ENCODE measurements at places on chromosomes 2 and 18.

DNA sequence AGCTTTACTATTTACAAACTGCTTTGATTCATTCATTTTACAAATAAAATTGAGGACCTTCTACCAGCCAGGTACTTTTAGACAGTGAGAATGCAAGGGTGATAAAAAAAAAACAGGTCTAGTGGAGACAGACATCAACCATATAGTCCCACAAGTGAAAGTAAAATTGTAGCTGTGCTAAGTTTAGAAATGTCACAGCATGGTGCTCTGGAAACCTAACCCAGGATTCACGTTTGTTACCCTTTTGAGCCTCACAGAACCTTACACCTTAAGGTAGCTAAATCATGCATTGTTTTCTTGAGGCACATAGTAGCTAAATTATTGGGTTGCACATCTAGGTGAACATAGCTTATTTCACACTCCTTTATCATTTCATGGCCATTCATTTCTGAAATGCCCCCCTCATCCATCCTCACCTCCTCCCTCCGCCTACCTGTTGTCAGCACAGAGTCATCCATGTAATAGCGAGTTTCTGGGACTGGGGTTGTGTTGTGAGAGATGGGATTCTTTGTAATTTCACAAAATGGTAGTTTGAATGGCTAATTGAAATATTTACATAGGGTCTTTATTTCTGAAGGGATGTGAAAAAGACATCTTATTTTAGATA lies 7.1 kb downstream of the MTA3 start:
- no peak for DNase-seq

- DNase-seq, result peak; percentile 20
Observed at GRCh38 chr2:111705711-111706336, 178.2 kb downstream of the ANAPC1 start.

DNA sequence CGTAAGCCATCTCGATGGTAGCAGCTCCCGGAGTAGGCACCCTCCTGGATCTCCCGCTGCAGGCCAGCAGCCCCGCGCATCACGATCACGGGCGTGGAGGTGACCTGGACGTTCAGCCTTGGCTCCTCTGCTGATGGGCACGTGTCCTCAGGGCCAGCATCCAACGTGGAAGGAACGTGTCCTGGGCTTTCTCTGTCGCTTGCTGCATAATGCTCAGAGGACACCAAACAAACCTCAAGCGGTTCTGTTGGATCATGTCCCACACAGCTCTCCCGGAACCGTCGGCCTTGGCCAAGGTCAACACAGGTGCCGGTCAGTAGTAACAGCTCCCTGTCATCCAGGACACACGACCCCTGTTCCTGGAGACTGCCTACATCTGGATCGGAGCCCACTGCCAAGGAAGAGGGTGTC lies 23.1 kb downstream of the PASK start:
- DNase-seq, result no peak

DNA sequence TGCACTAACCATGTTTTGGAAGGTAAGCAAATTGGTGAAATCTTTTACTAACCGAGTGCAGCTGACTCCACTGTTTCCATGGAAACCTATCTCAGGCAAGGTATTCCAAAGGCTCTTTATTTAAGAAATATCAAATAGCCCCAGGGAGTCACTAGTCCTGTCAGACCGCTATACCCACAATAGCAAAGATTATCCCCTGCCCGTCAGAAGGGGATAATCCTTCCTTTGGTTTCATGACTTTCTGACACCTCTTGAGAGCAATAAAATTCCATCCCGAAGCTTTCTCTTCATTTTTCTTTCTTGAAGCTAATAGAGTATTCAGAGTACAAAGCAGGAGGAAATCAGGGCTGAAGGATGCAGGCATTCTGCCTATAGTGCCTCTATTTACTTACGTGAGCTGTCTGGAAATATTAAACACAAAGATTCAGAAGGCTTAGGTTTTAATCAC lies 34.7 kb upstream of the MAP2 start:
- DNase-seq, result no peak

DNA sequence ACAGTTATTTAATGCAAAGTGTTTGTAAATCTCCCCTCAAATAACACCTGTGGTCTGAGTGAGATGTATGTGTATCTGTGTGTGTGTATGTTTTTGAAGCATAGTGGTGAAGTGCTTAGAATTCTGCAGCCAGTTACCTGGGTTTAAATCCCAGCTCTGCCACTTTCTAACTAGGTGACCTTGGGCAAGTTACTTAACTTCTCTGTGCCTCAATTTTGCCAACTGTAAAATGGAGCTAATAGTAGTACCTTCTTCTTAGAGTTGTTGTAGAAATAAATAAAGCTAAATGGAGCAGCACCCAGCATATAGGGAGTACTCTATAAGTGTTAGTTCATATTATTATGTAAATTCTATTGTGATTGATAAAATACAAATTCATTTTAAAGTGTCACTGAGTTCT lies 48.9 kb downstream of the TGFA start:
- DNase-seq, result no peak

- DNase-seq, result no peak
Observed at GRCh38 chr18:49566217-49566770, 4.4 kb downstream of the LIPG start.

DNA sequence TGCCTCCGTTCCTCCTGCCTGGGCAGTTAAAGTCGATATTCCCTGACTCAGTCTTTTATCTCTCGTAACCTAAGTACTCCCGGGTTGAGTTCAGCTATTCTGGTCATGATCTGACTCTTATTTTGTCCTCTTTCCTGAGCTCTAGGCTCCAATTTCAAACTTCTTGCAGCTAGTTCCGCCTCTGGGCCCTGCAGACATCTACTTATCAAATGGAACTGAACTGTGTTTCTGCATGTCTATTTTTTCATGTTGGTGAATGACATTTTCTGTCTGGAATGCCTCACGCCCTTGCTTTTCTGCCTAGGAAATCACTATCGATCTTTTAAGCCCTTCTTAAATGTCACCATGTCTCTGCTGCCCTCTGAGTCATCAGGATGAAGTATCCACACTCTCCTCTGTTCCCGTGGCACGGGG lies 101.5 kb downstream of the VAPA start:
- no peak for DNase-seq

- no peak for DNase-seq
Observed at GRCh38 chr2:14081521-14081920, 551.0 kb upstream of the LRATD1 start.

GRCh38 chr2:96801005-96801785 lies 14.9 kb upstream of the CNNM3 start:
- peak; percentile 68 for DNase-seq

DNA sequence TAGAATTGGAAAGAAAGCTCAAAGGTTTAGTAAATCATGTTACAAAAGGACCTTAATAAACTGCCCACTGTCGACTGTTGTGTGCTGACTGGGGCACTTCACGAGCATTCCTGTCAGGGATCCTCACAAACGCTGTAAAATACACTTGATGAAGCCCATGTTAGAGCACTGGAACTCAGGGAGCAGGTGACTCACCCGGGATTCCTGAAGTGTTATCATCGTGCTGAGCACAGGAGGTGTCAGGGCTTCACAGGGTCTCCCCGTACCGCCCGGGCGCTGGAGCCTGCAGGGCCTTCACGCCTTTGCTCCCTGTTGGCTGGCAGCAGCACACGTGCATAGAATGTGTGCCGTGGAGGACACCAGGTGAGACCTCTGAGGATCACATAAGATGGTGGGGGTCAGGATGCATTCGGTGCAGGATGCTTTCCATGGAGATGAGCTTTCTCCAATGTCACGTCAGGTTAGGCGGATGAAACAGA lies 187.3 kb downstream of the SNTG2 start:
- DNase-seq, result no peak

DNA sequence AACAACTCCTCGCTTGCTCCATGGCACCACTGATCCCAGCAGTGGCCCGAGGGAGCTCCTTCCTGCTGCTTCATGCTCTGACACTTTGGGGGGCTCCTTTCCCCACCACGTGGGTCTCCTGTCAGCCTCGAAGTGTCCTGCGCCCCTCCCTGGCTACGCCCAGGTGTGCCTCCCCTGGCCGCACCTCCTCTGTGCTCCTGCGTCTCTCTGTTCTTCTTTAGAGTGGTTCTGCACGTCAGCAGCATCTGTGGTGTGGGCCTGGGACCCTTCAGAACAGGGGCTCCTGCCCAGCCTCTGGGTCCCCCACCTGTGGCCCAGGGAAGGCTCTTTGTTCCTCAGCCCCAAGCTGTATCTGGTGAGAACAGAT lies 26.7 kb upstream of the NTSR2 start:
- no peak for DNase-seq
